Muscle of back (tissue), 13 donors: ENCODE measurements at places on chromosomes 3 and 15. TPM values are rescaled to one million over a fixed set of nuclear protein-coding genes. Genes with fewer than 3 reads are reported as not detected.

ZPLD1 gene
- polyA plus RNA-seq, result not detected

DNA sequence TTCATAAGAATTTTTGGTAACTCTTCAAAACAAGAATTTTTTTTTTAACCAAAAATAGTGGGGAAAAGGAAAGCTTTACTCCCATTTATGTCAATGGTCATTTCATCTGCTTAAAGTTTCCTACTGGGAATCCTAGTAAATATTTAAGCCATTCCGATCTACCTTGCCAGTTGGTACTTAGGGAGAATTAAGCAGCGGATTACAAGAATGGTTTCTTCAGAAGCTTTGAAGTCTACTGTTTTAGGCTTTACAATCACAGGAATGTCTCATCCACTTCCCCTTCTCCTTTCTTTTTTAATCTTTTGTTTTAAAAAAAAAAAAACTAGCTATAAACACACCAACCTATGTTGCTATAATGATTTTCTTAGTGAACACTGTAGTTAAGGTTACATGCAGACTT is 341.4 kb upstream of the ATP11B start:
- DNase-seq, result no peak

OR5K2 gene
- polyA plus RNA-seq, result not detected

GRCh38 chr15:73633991-73634495 is 854 bp upstream of the NPTN start:
- peak; percentile 83 for DNase-seq

DNA sequence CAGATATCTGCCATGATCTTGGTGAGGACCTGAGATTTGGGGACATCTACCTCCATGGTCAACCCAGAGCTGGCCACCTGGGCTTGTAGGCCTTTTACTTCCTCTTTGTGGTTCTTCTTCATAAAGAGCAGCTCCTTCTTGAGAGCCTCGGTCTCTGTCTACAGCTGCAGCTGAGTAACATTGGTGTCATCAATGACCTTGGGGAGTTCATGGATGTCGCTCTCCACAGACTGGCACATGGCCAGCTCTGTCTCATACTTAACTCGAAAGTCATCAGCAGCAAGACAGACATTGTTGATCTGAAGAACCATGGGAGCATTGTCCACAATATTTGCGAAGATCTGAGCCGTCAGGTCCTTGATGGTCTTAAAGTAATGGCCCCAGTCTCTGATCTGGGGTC is 15.7 kb upstream of the RASA2 start:
- DNase-seq, result no peak

GRCh38 chr15:90184119-90184785 is 16.9 kb upstream of the SEMA4B start:
- DNase-seq, result peak; percentile 43

GOLGA6L10 gene
- polyA plus RNA-seq, result 0.78 TPM

ZBTB47 gene
- polyA plus RNA-seq, result 32.0 TPM

- no peak for DNase-seq
Observed at GRCh38 chr15:88637841-88638625, 783 bp upstream of the ISG20 start.

GRCh38 chr3:45225465-45226205 is 452 bp downstream of the TMEM158 start:
- DNase-seq, result no peak
